ENCODE measurements at places on chromosomes 3 and 15. TPM values are rescaled to one million over a fixed set of nuclear protein-coding genes. Genes with fewer than 3 reads are reported as not detected.

GSK3B gene
- total RNA-seq = 45.7 TPM

- no peak for DNase-seq
These were observed 39.0 kb downstream of the MAPK6 start for GRCh38 chr15:52057996-52058395.

GRCh38 chr15:20671675-20672074 lies 130.1 kb upstream of the GOLGA6L6 start:
- no peak for DNase-seq

DNA sequence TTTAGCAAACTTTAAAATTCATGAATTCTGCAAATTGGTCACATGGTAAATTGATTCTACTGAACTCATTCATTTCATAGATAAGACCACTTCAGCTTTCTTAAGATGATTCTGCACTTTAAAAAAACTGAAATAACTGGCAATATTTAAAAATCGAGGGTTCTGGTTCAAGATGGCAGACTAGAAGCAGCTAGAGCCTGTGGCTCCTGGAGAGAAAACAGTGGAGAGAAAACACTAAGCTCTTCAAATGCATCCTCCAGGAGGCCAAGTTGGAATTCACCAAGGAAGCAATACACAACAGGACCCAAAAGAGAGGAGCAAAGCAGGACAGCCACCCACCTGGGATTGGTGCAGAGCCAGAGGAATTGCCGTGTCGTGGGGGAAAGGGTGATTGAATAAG lies 132.1 kb downstream of the SPATA16 start:
- DNase-seq = no peak

GRCh38 chr15:76286271-76286879 lies 24.9 kb downstream of the ETFA start:
- DNase-seq = no peak

GRCh38 chr15:70483513-70483912 lies 279.8 kb downstream of the UACA start:
- no peak for DNase-seq

- no peak for DNase-seq
These were observed 16.6 kb downstream of the CSRNP1 start for GRCh38 chr3:39136533-39137434.

- no peak for DNase-seq
These were observed 198.6 kb upstream of the BCL6 start for GRCh38 chr3:187943677-187944389.

Measured in left ventricle myocardium superior (tissue), 1 donor.